Ureter (tissue), 1 donor: ENCODE measurements at places on chromosomes 2 and 18. TPM values are rescaled to one million over a fixed set of nuclear protein-coding genes. Genes with fewer than 3 reads are reported as not detected.

DNA sequence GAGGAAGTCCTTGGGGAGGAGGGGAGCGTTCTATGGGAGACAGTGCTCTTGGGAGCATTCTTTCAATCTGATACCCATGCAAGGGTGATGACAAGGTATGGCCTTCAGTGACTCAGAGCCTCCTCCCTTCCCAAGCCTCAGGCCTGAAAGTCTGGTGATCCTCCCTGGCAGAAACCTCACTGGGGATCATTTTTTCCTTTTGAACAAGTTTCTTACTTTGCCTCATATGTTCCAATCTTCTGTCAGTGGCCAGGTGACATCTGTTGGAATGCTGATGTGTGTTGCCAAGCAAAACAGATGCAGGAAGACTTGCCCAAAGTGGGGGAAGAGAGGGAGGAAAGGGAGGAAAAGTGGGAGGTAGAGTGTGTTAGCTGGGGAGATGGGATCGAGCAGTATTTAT is 224.8 kb downstream of the NEDD4L start:
- no peak for DNase-seq

DNA sequence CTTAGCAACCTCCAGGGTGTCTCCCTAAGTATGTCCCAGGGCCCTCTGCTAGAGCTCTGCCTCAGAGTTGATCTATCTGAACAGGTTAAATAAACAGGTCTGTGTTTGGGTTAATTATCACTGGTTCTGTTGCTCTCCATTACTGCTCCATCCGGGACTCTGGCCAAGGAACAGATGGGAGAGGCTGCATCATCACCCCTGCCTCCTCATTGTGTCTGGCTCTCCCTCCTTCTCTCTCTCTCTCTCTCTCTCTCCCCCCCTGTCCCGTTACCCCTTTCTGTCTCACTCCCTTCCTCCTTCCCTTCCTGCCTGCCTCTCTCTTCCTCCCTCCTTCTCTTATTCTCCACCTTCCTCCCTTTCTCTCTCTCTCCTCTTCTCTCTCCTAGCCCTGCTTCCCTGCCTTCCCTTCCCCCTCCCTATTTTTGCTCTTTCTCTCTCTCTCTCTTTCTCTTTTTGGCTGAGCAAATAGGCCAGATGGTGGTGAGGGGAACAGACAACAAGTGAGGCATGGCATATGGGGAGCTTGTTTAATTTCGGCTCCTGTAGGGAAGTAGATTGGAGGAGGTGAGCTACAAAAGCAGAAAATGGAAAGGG is 62.1 kb downstream of the SETBP1 start:
- DNase-seq = peak; percentile 65

Gene REG3A
- not detected for total RNA-seq

DNA sequence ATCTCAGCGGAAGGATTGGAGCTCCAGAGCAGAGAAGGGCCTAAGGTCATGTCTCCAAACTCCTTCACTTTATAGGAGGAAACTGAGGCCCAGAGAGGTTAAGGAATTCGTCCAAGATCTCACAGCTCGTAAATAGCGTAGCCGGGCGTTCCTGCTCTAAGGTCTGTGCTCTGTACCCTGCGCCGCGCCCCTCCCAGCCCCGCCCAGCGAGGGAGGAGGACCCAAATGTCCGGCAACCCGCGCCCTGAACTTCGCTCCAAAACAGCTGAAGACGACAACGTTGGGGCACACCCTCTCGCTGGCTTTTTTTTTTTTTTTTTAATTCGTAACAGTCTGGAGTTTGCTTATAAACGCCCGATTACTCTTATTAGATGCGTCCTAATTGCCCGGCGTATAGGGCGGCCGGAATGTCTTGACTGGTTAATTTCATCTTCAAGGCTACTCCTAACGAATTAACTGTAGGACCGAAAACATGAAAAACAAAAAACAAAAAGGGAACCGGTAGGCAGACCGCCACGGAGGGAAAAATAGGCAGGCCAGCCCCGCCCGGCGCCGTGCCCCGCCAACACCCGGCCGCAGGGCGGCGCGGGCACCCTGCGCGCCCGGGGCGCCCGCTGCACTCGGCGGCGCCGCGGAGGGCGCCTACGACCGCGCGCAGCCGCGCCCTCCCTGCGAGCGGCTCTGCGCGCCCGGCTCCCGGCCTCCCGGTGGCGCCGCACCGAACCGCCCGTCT is 928 bp upstream of the FOSL2 start:
- DNase-seq = peak; percentile 97

Gene FAM124B
- total RNA-seq = 1.9 TPM

Gene TAF4B
- 7.8 TPM for total RNA-seq

DNA sequence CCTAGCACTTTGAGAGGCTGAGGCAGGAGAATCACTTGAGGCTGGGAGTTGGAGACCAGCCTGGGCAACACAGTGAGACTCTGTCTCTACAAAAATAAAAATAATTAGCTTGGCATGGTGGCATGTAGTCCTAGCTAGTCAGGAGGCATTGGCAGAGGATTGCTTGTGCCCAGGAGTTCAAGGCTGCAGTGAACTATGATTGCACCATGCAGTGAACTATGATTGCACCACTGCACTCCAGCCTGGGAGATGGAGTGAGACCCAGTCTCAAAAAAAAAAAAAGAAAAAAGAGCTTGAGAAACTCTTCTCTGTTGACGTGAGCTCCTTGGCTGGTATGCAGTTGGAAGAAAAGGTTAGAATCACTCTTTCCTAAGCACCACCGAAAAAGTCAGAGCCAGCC is 125.1 kb upstream of the TNP1 start:
- no peak for DNase-seq

Gene SERPINB10
- total RNA-seq = not detected

Gene DCC
- total RNA-seq = 4.4 TPM

Gene EFHD1
- 15.9 TPM for total RNA-seq

GRCh38 chr2:109270505-109271312 is 141.7 kb downstream of the SH3RF3 start:
- no peak for DNase-seq

DNA sequence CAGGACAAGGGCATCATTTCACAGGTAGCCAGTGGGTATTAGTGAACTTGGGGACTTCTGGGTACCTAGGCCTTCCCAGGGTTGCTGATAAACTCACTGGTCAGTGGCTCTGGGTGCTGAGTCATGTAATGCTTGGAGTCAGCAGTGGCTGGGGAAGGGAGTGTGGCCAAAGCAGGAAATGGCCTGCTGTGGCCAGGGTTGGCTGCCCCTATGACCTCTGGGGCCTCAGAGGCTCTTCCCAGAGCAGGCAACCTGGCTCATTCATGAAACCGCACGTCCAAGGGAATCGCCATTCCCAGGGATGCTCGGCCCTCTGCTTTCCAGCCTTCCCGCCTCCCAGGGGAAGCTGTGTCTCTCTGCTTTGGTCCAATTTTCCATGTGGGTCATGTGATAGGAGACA is 294.9 kb downstream of the DYSF start:
- DNase-seq = no peak

GRCh38 chr18:55821219-55821618 is 233.2 kb upstream of the TCF4 start:
- DNase-seq = no peak

Gene C2orf81
- 5.5 TPM for total RNA-seq

GRCh38 chr2:2464094-2464493 is 133.0 kb upstream of the MYT1L start:
- DNase-seq = no peak

GRCh38 chr2:160916300-160916699 is 243.9 kb upstream of the TANK start:
- no peak for DNase-seq

DNA sequence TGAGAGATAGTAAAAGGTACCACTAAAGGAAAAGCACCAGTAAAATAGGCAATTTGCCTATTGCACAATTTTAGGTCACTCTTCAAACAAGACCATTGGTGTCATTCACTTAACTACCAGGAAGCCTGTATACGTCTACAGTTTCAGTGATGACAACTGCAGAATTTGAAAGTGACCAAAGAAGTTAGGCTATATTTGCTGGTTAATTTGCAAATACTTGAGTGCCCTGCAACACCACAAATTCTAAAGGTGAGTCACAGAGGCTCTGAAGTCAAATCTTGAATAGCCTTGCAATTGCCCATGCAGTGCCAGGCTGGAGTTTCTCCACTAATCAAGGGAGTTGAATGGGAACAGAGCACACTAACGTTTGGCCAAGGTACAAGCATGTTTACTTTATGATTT is 128.7 kb upstream of the CCDC68 start:
- no peak for DNase-seq

DNA sequence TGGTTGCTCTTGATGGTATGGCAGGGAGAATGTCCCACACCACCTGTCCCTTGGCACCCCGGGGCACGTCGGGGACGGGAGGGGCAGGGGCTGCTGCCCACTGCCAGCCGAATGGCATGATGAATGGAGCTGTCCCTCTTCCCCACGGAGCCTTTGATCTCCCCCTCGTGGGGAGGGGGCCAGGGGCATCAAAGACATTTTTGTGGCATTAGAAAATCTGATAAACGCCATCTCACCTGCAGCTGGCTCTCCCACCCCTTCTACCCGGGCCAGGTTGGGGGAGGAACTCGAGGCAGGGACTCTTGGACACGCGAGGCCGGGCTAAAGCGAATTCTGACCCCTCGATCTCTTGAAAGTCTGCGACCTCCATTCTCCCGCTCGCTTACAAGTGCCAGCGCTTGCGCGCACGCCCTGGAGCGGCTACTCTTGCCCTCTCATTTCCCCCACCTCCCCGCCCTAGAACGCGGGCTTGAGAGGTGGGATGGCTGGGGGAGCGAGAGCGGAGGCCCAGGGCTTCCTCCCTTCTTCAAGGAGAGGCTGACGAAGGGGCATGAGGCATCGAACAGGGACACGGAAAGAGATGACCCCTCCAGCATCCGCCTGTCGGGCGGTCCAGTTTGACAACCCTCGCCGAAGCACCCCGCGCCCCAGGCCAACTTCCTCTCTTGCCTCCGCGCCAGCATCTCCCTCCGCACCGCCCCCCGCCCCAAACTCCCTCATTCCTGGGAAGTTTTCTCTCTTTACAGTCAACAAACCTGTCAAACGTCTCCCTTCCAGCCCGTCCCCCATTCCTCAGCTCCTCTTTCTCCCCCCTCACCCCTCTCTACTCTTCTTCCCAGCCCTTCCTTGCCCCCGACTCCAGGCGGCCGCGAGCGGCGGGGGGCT is 692 bp upstream of the WNT6 start:
- DNase-seq = no peak

GRCh38 chr2:120598416-120598815 is 137.3 kb upstream of the GLI2 start:
- DNase-seq = no peak

DNA sequence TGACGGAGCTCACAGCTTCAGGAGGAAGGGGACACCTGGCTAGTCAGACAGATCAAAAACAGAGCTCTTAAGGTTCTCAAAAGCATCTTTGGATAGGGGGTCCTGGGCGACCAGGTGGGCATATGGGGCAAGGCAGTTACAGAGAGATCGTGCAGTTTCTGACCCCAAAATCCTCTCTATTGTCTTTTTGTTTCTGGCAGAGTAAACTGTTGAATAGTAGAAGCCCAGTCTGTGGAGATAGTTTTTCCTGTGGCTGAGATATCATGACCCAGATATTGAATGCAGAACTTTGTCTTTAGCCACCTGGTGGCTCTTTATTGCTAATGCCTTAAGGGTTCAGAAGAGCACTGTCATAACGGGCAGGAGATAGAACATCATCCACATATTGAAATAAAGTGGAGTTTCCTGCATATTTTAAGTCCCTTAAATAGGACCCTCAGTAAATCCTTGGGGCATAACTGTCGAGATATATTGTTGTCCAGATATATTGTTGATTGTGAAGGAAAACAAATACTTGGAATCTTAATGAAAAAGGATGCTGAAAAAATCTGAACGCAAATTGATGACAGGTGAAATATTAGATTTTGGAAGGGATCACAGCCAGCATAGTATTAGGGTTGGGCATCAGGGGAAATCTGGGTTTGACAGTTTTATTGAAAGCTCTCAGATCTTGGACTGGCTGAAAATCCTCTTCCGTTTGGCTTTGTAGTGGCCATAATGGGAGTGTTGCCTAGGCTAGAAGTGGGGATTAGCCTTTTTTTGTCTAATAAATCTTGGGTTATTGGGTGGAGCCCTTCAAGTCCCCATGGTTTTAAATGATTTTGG is 14.1 kb upstream of the ZDBF2 start:
- DNase-seq = no peak

- DNase-seq = no peak
Observed at GRCh38 chr18:78074400-78075020, 824.9 kb downstream of the GALR1 start.

Gene VRK2
- 25.6 TPM for total RNA-seq
